ENCODE measurements at places on chromosomes 5 and 9. TPM values are rescaled to one million over a fixed set of nuclear protein-coding genes. Genes with fewer than 3 reads are reported as not detected.
A peak's percentile ranks its signal among the peaks of the same experiment; 100 is the strongest.

ZMYND19 gene
- 30.3 TPM for total RNA-seq

PPP3R2 gene
- total RNA-seq, result not detected

FCN2 gene
- not detected for total RNA-seq

RIOK2 gene
- 23.4 TPM for total RNA-seq

VCP gene
- 268 TPM for total RNA-seq

IFNB1 gene
- total RNA-seq, result not detected

ROR2 gene
- 43.0 TPM for total RNA-seq

DNA sequence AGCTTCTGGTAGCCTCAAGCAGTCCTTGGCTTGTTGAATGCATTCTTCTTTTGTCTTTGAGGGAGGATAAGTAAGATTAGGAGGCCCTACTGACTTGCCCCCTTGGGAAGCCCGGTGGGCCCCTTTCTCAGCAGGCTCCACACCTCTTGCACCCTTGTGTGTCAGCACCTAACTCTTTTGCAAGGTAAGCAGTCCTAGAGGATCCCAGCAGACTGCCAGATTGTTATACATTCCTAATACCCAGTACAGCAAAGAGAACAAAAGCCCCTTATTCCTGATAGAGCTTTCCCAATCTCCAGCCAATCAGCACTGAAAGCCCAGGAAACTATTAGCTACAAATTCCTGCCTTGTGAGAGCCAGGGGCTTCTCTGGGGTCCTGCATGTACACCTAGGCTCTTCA, 152.8 kb downstream of the RAB3C start:
- no peak overlapping the region for H3K4me3 ChIP-seq
- no peaks in the 10 kb centered on the region for H3K4me1 ChIP-seq
- DNase-seq, result no peak

- H3K36me3 ChIP-seq, result no peaks in the 10 kb centered on the region
- peaks cover 22% of the 10 kb centered on the region for H3K4me1 ChIP-seq
- no peak for DNase-seq
- H3K27ac ChIP-seq, result peak overlapping the region; percentile 85
- H3K27me3 ChIP-seq, result no peaks in the 10 kb centered on the region
- H3K4me3 ChIP-seq, result peak overlapping the region; percentile 72
These were observed 23.4 kb downstream of the HNRNPK start for GRCh38 chr9:83956436-83957247.

DNA sequence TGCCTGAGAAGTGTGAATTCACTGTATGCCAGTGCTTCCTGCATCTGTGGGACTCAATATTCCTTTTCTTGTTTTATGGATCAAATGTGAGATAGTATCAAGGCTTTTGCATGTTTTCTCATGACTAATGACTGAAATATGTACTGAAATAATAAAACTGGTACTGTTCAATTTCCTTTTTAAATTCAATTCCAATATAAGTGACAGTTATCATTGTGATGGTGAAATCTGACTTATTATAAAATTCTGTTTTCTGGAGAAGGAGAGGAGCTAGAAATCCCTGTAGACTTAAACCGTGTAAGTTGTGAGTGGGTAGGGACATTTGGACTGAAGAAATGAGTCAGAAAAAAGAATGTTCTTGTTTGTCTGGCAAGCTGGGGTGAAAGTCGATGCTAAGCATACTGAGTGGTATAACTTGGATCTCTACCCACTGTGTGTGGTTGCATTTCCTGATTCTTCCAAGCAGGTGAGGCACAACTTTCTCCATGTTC, 245.2 kb downstream of the EFNA5 start:
- H3K4me3 ChIP-seq, result peak overlapping the region; percentile 24
- no peaks in the 10 kb centered on the region for H3K27me3 ChIP-seq
- peaks cover 2% of the 10 kb centered on the region for H3K36me3 ChIP-seq
- peak overlapping the region; percentile 88 for H3K27ac ChIP-seq

GRCh38 chr9:131674425-131675421, 65.2 kb downstream of the RAPGEF1 start:
- no peaks in the 10 kb centered on the region for H3K36me3 ChIP-seq
- no peaks in the 10 kb centered on the region for H3K27me3 ChIP-seq
- peak overlapping the region; percentile 97 for H3K27ac ChIP-seq

DNA sequence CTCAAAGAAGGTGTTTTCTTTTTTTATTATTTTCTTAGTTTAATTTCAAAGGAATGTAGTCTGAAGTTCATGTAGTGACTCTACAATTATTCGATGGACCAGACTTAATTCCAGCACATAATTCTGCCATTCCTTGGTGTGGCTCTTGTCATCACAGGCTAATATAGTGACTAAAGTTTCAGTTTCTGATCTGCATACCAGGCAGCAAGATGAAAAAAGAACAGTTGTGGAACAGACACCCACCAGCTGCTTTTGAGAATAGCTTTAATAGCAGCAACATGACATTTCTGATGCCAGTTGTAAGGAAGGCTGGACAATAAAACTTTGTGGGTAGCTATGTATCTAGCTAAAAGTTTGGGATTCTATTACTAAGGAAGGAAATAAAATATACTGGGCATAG, 676.3 kb upstream of the GRAMD2B start:
- H3K4me1 ChIP-seq, result peaks cover 17% of the 10 kb centered on the region
- no peak overlapping the region for H3K4me3 ChIP-seq
- no peak overlapping the region for H3K27ac ChIP-seq
- no peak for DNase-seq
- H3K36me3 ChIP-seq, result no peaks in the 10 kb centered on the region

DNA sequence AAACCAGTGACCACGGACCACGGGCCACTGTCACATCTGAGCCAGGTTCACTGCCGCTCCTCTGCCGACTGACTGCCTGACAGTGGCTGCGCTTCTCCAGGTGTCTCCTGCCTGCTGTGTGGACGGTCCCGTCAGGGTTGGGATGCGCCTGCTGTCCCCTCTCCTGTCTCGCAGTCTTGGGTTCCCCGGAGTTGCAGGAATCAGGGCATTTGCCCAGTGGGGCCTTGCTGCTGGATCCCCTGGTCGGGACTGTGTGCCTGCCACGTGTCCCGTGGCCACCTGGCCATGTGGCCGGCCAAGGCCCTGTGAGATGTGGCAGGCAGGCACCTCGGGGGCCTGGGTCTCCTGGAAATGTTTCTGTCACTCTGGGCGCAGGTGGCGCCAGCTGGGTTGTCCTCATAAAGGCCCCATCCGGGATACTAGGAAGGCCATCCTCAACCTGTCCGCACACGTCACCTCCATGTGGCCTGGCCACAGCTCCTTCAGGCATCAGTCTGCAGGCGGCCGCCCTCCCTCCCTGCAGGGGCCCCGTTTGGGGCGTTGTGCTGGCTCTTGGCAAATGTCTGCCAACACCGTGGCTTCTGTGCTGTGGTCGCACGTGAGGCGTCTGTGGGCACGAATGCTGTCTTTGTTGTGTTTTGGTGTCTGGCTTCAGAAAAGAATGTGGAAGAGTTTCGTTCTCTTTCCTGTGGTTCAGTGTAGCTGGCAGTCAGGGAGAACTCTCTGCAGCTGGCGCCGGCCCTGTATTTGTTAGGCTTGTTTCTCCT, 6.4 kb upstream of the TOR4A start:
- peaks cover 13% of the 10 kb centered on the region for H3K36me3 ChIP-seq
- H3K27me3 ChIP-seq, result no peaks in the 10 kb centered on the region
- H3K4me1 ChIP-seq, result peaks cover 24% of the 10 kb centered on the region

- DNase-seq, result no peak
- H3K27me3 ChIP-seq, result no peaks in the 10 kb centered on the region
- peaks cover 18% of the 10 kb centered on the region for H3K36me3 ChIP-seq
These were observed 14.9 kb downstream of the ARHGEF28 start for GRCh38 chr5:73640861-73641320.

GRCh38 chr9:83649080-83649479, 26.1 kb downstream of the IDNK start:
- H3K36me3 ChIP-seq, result peaks cover 24% of the 10 kb centered on the region
- no peaks in the 10 kb centered on the region for H3K27me3 ChIP-seq
- no peak for DNase-seq

GRCh38 chr9:8268881-8269280, 469.3 kb upstream of the DMAC1 start:
- DNase-seq, result no peak
- H3K4me1 ChIP-seq, result no peaks in the 10 kb centered on the region
- no peak overlapping the region for H3K4me3 ChIP-seq

DNA sequence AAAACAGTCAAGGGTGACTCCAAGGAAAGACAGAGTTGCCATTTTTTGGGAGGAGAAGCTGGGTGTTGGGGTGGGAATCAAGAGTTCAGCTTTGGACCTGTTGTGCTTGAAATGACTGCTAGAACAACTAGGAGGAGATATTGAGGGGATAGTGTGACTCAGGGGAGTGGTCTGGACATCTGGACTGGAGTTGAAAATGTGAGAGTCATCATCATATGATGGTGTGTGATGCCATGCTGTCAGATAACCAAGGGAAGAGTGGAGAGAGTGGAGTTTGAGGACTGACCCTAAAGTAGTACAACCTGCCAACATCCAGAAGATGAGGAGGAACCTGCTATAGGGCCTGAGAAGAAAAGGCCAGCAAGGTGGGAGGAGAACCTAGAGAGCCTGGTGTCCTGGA, 199.7 kb downstream of the ARHGEF28 start:
- H3K27ac ChIP-seq, result no peak overlapping the region
- no peaks in the 10 kb centered on the region for H3K27me3 ChIP-seq
- peaks cover 5% of the 10 kb centered on the region for H3K36me3 ChIP-seq
- DNase-seq, result no peak
- H3K4me1 ChIP-seq, result peaks cover 21% of the 10 kb centered on the region

DNA sequence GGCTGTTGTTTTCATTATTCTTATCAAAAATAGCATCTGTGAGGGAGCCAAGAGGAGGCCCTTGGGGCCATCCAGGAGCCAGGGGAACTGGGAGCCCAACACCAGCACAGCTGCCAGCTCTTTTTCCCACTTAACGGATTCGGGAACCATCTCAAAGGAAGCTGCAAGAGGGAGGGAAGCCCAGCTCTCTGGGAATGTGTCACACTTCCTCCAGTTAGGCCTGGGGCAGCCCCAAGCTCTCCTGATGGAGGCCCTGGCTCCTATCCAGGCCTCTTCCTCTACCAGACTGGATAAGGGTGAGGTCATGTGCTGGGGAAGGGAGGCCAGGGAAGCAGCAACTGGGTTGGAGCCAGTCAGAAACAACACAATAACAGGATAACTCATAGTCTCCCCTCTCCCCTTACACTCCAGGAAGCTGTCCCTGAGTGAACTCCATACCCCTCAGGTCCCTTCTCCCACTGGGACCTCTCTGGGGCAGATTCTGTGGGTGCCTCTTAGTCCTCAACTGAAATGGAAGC, 12.7 kb downstream of the CSF2 start:
- no peaks in the 10 kb centered on the region for H3K36me3 ChIP-seq
- H3K4me1 ChIP-seq, result peaks cover 27% of the 10 kb centered on the region
- peak overlapping the region; percentile 61 for H3K27ac ChIP-seq
- no peaks in the 10 kb centered on the region for H3K27me3 ChIP-seq
- H3K4me3 ChIP-seq, result no peak overlapping the region

DNA sequence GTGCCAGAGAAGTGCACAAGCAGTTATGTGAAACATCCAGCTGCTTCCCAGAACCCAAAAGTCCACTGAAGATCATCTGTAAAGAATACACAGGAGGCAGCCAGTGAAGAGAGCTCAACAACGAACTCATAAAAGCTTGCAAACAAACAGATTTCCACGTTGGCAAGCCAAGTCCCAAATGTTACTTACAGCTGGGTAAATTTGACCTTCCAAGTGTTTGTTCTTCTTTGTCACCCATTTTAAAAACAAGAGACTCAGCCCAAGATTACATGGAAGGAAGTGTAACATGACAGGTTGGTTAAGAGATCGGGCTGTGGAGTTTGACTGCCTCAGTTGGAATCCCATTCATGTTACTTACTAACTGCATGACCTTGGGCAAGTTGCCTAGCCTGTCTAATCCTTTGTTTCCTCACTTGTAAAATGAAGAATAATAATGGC, 174.9 kb upstream of the PAPPA start:
- peaks cover 13% of the 10 kb centered on the region for H3K4me1 ChIP-seq
- H3K36me3 ChIP-seq, result no peaks in the 10 kb centered on the region
- H3K4me3 ChIP-seq, result no peak overlapping the region
- H3K27me3 ChIP-seq, result no peaks in the 10 kb centered on the region

DNA sequence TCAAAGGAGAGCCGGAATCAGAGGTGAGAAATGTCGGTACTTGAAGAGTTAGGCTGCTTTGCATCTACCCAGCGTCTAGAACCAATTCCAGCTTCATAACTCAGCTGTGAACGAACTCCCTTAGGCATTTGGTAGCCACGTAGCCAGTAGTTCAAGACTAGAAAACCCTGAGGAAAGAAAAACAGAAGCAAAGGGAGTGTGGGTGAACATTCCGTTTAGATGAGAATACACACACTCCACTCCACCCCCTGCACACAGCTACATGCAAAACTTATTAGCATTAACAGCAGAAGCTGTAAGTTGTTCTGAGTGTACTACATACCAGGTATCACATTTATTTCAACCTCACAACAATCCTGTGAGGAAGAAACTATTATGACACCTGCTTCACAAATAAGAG, 78.3 kb downstream of the SMIM23 start:
- peaks cover 56% of the 10 kb centered on the region for H3K4me1 ChIP-seq
- H3K4me3 ChIP-seq, result peak overlapping the region; percentile 8
- peaks cover 28% of the 10 kb centered on the region for H3K36me3 ChIP-seq
- DNase-seq, result no peak

GRCh38 chr9:110125207-110125751, 82.7 kb downstream of the C9orf152 start:
- no peaks in the 10 kb centered on the region for H3K36me3 ChIP-seq
- DNase-seq, result peak; percentile 89
- peak overlapping the region; percentile 76 for H3K4me3 ChIP-seq
- peaks cover 75% of the 10 kb centered on the region for H3K4me1 ChIP-seq

GRCh38 chr5:75367401-75367800, 30.4 kb downstream of the HMGCR start:
- peaks cover 6% of the 10 kb centered on the region for H3K4me1 ChIP-seq
- H3K4me3 ChIP-seq, result no peak overlapping the region
- no peaks in the 10 kb centered on the region for H3K27me3 ChIP-seq
- H3K27ac ChIP-seq, result peak overlapping the region; percentile 40
- no peak for DNase-seq
- peaks cover 10% of the 10 kb centered on the region for H3K36me3 ChIP-seq

GRCh38 chr5:73727470-73727869, 101.5 kb downstream of the ARHGEF28 start:
- H3K27me3 ChIP-seq, result no peaks in the 10 kb centered on the region
- peaks cover 5% of the 10 kb centered on the region for H3K36me3 ChIP-seq
- no peak for DNase-seq
- no peak overlapping the region for H3K4me3 ChIP-seq
- H3K27ac ChIP-seq, result peak overlapping the region; percentile 63

GRCh38 chr5:66013397-66013796, 87.0 kb downstream of the ERBIN start:
- no peak overlapping the region for H3K27ac ChIP-seq
- H3K4me1 ChIP-seq, result peaks cover 27% of the 10 kb centered on the region
- H3K4me3 ChIP-seq, result no peak overlapping the region
- H3K36me3 ChIP-seq, result peaks cover 25% of the 10 kb centered on the region
- no peak for DNase-seq
- no peaks in the 10 kb centered on the region for H3K27me3 ChIP-seq

Measured in osteocyte (in vitro differentiated cells).